ENCODE measurements at places on chromosomes 16 and 17. TPM values are rescaled to one million over a fixed set of nuclear protein-coding genes. Genes with fewer than 3 reads are reported as not detected.
A peak's percentile ranks its signal among the peaks of the same experiment; 100 is the strongest.

The AOC2 gene
- total RNA-seq: 3.3 TPM

The DLG4 gene
- total RNA-seq: 9.7 TPM

The FAM117A gene
- total RNA-seq: 23.0 TPM

The SARM1 gene
- total RNA-seq: 16.7 TPM

DNA sequence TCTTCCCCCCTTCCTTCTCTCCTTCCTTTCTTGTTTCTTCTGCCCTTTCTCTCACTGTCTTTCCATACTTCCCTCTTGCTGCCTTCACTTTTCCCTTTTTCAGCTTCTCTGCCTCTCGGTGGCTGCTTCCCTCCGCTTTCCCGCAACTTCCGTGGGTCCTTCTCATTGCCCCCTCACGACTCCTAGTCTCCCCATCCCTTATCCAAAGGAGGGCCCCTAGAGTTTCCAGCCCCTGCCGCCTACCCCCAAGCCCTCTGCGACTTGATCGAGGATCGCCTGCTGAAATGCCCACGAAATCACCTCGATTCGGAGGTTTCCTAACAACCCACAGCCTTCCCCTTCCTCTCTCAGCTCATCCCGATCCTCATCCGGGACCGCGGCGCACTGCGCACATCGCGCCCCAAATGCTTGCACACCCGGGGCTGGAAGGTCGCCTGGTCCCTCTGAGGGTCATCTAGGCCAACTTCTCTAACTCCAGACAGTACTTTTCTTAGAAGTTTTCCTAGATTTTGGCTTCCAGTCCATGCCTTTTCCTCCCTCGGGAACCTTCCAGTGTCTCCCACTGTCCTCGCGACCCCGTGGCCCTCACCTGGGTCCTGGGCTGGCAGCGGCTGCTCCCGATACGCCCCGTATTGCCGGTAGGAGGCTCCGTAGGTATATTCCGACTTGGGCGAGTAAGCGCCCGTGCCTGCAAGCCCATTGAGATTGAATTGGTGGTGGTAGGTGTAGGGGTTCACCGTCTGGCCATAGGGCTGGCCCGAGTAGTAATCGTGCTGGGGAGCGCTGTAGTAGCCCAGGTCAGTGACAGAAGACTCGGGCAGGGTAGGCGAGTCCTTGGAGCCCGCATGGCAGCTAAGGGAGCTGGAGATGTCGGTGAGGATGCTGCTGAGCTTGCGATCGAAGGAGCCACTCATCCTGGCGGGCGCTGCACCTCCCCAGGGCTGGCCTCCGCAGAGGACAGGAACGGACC lies 654 bp downstream of the DLX3 start:
- peaks cover 22% of the 10 kb centered on the region for H3K4me1 ChIP-seq
- no peak overlapping the region for H3K27ac ChIP-seq
- no peak for DNase-seq
- peak overlapping the region; percentile 64 for H3K4me3 ChIP-seq
- H3K36me3 ChIP-seq: no peaks in the 10 kb centered on the region

GRCh38 chr16:84569382-84569987 lies 48.4 kb downstream of the COTL1 start:
- H3K4me3 ChIP-seq: no peak overlapping the region
- H3K27me3 ChIP-seq: no peaks in the 10 kb centered on the region
- DNase-seq: no peak
- H3K4me1 ChIP-seq: peaks cover 37% of the 10 kb centered on the region
- H3K36me3 ChIP-seq: peaks cover 86% of the 10 kb centered on the region
- no peak overlapping the region for H3K27ac ChIP-seq

DNA sequence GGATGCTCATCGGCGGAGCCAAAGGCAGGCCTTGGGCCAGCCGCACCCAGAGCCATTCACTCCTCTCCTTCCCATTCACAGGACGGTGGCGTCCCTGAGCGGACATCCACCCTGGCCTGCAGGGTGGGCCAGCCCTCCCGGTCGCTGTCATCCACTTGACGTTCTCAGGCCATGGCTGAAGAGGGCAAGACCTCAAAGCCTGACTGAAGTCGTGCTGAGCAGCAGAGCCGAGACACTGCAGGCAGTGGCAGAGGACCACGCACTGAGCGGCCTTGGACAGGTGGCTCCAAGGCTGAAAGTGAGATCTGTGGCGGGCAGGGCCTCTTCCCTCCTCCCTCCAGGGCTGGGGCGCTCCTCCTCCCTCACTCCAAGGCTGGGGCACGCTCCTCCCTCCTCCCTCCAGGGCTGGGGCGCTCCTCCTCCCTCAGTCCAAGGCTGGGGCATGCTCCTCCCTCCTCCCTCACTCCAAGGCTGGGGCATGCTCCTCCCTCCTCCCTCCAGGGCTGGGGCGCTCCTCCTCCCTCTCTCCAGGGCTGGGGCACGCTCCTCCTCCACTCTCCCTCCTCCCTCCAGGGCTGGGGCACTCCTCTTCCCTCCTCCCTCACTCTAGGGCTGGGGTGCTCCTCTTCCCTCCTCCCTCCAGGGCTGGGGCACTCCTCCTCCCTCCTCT lies 24.1 kb downstream of the GNPTG start:
- no peak for DNase-seq
- H3K27ac ChIP-seq: no peak overlapping the region
- no peak overlapping the region for H3K4me3 ChIP-seq
- peaks cover 13% of the 10 kb centered on the region for H3K4me1 ChIP-seq
- H3K36me3 ChIP-seq: peaks cover 7% of the 10 kb centered on the region

DNA sequence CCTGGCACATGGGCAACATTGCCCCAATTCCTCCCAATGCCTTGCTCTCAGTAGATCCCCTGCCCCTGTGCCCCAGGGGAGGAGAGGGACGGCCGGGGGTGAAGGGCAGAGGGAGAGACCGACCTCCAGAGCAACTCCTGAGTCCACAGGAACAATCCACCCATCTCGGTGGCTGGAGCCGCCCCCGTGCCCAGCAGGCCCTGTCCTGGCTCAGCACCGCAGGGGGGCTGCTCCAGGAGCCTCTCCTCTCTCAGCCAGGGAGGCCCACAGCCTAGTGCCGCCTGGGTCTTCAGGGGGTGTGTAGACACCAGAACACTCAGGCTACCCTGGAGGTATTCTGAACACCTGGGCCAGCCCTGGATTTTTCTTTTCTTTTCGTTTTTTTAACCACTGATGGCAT lies 233.7 kb upstream of the SDK2 start:
- no peaks in the 10 kb centered on the region for H3K4me1 ChIP-seq
- H3K4me3 ChIP-seq: no peak overlapping the region
- no peaks in the 10 kb centered on the region for H3K27me3 ChIP-seq
- DNase-seq: no peak

Data from activated CD8-positive, alpha-beta T cell treated with anti-CD3 and anti-CD28 coated beads for 36 hours (primary cell).